ACHN (cell line): ENCODE measurements at places on chromosomes 7 and 10.

DNA sequence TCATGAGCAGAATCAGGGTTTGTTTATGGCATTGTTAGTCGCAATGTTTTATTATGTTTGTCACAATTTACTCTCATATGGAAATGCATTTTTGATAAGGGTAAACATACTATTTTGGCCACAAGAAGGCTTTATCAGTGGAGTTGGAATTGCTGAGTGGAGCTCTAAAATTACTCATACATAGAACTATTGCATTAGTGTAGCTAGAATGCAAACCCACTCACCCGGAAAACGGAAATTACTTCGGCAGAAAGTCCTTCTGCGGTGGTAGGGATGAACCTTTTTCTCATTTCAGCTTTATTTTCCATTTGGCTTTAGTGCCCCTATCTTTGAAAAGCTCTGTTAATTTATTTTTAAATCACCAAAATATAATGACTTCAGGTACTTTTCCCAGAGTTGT lies 42.8 kb upstream of the NPY start:
- DNase-seq = no peak

- no peak for DNase-seq
These were observed 11.5 kb downstream of the C10orf71 start for GRCh38 chr10:49310460-49310859.

DNA sequence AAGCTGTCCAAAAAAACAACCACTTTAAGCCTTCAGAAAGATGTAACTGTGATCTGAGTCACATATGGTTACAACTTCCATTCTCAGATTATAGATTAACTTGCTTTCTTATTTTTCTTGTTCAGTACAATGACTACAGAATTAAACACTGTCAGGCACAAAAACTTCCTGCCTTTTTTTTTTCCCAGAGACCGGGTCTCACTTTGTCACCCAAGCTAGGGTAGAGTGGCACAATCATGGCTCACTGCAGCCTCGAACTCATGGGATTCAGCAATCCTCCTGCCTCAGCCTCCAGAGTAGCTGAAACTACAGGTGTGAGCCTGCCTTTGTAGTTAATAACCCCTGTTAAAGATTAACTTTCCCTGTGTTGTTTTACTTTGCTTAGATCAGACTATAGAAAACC lies 163.2 kb downstream of the AVL9 start:
- DNase-seq = peak; percentile 66

GRCh38 chr10:11328264-11329061 lies 283.0 kb downstream of the USP6NL start:
- no peak for DNase-seq
